ENCODE measurements at places on chromosomes 7 and 10. TPM values are rescaled to one million over a fixed set of nuclear protein-coding genes. Genes with fewer than 3 reads are reported as not detected.
A peak's percentile ranks its signal among the peaks of the same experiment; 100 is the strongest.

Gene LRRTM3
- not detected for total RNA-seq

Gene AASS
- total RNA-seq, result 18.7 TPM

Gene ZNF273
- 6.2 TPM for total RNA-seq

Gene STAG3
- total RNA-seq, result 1.2 TPM

Gene VGF
- total RNA-seq, result 0.14 TPM

Gene TCAF2
- 0.52 TPM for total RNA-seq

Gene SNX10
- 19.6 TPM for total RNA-seq

Gene NKX1-2
- total RNA-seq, result not detected

Gene REPIN1
- 189 TPM for total RNA-seq

Gene MMRN2
- 0.83 TPM for total RNA-seq

Gene SPAG6
- not detected for total RNA-seq

Gene PON1
- total RNA-seq, result not detected

Gene OPN1SW
- total RNA-seq, result not detected

Gene ANKRD61
- total RNA-seq, result 0.47 TPM

Gene AOAH
- total RNA-seq, result not detected

Gene CADPS2
- total RNA-seq, result 16.4 TPM

DNA sequence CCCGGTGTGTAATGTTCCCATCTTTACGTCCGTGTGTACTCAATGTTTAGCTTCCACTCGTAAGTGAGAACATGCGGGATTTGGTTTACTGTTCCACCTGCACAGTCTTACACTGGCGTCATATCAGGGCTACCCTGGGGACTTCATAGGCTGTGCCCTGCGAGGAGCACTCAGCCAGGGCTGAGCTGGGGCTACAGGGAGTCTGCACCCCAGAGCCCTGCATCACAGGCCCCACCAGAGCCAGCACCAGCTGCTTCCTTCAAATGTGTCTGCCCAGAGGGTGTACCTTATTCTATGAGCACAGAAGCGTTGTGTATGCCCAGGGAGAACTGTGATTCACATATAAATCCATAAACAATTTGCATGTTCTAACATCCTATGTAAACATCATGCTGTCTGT is 277.1 kb downstream of the TCERG1L start:
- no peak for DNase-seq

DNA sequence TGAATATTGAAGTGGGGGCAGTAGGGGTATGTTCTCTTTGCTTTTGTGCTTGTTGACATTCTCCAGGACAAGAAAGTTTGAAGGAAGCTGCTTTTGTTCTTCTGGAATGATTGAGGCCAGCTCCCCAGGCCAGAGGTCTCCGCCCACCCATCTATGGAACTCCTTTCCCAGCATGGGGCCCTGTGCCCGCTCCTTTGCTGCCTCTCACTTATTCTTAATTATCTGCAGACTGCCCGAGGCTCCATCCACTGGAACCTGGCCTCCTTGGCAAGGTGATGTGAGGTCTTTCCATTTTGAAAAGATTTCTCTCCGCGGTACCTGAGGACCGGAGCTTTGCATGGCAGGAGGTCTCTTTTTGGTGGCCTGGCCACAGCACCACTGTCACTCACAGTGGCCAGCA is 39.3 kb upstream of the MKI67 start:
- no peak for DNase-seq

DNA sequence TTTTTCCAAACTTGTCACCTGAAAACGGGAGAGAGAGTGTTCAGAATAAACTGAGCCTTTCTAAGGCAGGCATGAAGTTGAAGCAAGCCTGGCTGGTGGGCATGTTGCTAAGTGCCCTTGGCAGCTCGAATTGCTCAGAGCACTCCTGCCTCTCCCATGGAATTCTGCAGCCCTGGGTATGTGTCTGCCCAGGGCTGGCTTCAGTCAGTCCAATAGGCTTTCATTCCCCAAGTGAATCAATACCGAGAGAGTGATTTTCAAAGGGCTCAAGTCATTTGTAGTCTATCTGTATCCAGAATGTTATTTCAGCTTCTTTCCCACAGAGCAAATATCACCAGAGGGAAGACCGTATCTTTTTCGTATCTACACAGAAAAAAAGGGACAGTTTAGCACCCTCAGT is 415.5 kb upstream of the COBL start:
- no peak for DNase-seq

GRCh38 chr7:41152179-41152678 is 550.7 kb downstream of the INHBA start:
- no peak for DNase-seq

GRCh38 chr10:95392681-95393164 is 101.9 kb upstream of the PDLIM1 start:
- no peak for DNase-seq

DNA sequence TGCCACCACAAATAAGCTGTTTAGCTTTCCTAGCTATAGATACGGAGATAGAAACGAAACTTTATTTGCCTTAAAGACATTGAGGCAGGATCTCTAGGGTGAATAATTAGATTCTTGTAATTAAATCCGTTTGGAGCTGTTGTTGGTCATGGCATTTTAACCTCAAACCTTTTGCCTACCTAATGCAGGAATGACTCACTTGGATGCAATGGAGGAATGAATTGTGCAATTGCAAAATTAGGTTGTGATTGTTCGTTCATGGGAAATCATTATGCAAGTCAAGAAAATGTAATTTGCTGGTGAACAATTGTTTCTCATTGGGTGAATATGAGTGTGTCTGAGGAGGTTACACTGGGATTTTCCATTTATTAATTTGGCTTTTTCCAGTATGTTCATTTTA is 703.5 kb downstream of the GATA3 start:
- DNase-seq, result no peak

- no peak for DNase-seq
Measured at GRCh38 chr10:97608991-97609561, 19.6 kb downstream of the C10orf62 start.

DNA sequence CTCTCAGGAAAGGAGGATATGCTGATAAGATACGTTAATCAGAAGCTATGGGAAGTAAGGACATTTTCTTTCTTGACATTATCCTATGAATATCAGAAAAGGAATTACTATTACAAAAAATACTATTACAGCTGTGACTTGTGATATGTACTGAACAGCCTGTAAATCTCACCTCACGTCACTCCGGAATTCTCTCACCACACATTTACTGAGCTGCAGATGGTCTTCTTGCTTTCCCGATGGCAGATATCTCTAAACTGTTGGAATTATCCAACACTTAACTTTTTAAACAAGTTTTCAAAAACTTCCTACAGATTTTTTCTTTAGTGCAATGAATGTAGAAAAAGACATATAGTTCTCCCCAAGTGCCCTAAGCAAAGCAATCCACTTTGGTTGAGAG is 313.4 kb downstream of the GPR37 start:
- DNase-seq, result no peak

- peak; percentile 21 for DNase-seq
Measured at GRCh38 chr7:76310102-76310957, 7.9 kb downstream of the HSPB1 start.

GRCh38 chr7:114921631-114922025 is 266 bp upstream of the MDFIC start:
- DNase-seq, result no peak

GRCh38 chr10:12643279-12643678 is 293.9 kb downstream of the CAMK1D start:
- no peak for DNase-seq

GRCh38 chr10:71837098-71837827 is 13.8 kb downstream of the PSAP start:
- no peak for DNase-seq

GRCh38 chr7:28509251-28510025 is 97.1 kb downstream of the CREB5 start:
- no peak for DNase-seq

DNA sequence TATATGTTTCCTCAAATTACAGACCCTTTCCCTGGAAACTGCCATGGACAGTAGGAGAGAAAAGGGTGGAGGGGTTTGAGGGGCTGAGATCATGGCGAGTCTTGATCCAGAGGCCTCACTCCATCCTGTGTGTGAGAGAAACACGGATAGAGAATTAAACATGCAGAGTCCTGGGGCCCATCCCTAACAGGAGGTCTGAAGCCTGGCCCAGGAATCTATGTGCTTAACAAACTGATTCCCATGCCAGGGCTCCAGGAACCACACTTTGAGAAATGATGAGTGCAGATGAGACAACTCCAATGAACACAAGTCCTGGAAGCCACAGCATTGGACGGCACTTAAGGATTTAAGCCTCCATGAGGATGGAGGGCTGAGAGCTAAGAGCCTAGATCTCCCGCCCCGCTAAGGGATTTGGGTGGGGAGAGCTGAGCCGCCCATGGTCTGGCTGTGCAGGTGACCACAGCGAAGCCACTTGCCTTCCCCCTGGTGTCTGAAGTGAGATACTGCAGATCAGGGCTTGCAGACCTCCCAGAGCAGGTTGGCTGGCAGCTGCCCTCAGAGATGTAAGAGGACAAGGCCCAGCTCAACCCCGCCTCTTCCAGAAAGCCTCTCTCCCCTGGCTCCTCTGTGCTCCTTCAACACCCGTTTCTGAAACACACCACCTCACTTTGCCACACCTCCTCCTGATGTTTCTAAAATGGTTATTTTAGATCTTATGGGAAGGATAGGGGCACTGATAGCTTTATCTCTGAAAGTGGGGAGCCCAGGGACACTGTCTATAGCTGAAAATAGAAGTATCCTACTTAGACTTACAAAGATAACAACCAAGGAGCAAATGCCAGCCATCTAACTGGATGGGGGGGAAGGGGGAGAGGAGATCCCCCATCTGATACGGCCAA is 24.8 kb upstream of the EIF5AL1 start:
- peak; percentile 78 for DNase-seq

GRCh38 chr10:31197886-31198285 is 121.1 kb upstream of the ZEB1 start:
- DNase-seq, result no peak

GRCh38 chr7:114365791-114366190 is 48.8 kb upstream of the FOXP2 start:
- DNase-seq, result no peak

GRCh38 chr7:98802088-98802780 is 67.6 kb downstream of the TMEM130 start:
- peak; percentile 62 for DNase-seq

DNA sequence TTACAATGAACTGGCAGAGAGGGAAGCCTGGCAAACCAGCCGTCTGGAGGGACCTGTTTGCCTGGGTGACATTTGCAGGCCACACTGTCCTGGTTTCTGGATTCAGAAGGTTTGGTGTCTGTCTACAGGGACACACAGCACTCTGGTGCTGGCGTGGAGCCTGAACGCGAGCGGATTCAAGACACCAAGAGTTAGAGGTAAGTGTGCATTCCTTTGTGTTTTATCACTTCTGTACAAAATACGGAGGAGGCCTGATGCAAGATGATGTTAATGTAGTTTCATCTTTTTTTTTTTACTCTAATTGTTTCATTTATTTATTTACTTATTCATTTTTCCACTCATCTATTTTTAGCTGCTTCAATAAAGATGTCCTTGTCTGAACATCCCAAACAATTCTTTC is 485.3 kb upstream of the ADARB2 start:
- no peak for DNase-seq

DNA sequence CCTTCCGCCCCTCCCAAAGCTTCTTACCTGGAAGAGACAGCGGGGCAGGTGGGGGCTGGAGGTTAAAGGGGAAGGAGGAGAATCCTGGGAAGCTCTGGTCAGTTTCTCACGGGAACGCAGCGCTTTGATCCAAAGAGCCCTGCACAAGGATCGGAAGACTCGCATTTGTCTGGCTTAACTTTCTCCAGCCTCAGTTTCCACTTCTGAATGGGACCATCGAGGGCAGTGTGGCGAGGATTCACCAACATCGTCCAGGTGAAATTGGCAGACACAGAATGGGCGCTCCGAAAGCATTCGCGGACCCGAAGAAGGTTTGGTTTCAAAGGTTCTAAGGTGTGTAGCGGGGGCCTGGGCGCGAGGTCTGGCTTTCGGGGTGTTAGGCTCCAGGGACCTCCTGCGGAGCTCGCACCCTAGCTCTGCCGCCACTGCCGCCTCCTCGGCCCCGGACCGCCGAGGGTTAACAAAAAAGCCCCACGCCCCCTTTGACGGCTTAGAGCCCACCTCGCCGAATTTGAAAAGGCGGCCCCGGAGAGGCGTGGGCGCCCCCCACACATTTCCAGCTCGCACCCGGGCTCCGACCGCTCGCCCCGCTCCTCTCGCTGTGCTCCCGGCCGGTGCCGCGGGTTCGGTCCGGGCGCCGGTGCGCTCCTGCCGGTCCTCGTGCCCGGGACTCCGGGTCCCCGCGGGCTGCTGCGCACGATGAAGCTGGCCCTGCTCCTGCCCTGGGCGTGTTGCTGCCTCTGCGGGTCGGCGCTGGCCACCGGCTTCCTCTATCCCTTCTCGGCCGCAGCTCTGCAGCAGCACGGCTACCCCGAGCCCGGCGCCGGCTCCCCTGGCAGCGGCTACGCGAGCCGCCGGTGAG is at the start of gene COL26A1:
TSS of gene COL26A1 (plus strand) at position 542 of the 862 bp plus-strand sequence. CDS start at position 700, 158 bp downstream.
- DNase-seq, result peak; percentile 20

GRCh38 chr10:70055550-70055949 is 2.9 kb downstream of the MACROH2A2 start:
- no peak for DNase-seq

DNA sequence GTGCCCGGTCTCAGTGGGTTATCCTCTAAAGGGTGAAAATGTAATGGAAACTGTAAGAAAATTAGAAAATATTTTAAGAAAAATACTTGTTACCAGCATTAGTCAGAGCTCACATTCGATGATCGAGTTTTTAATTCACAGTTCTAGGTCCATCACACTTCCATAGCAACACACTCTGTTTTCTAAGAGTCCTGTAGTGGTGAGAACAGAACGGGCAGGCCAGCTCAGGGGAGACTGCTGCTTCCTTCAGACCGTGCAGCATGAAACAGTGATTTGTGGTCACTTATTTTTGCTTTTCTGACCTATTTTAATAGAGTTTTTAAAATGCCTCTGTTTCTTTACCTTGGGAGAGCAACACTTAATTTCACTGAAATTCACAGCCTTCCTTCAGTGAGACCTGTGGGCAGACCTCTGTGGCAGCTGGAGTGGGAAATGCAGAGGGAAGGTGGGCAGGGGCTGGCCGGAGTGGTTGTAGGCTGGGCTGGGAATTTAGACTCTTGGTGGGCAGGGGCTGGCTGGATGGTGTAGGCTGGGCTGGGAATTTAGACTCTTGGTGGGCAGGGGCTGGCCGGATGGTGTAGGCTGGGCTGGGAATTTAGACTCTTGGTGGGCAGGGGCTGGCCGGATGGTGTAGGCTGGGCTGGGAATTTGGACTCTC is 1.5 kb downstream of the SUN1 start:
- no peak for DNase-seq

- no peak for DNase-seq
Measured at GRCh38 chr7:47574482-47575329, 7.2 kb downstream of the TNS3 start.

Data from Calu3 (cell line).